Aorta (tissue), 5 donors: ENCODE measurements at places on chromosomes 3 and 15. TPM values are rescaled to one million over a fixed set of nuclear protein-coding genes. Genes with fewer than 3 reads are reported as not detected.

DNA sequence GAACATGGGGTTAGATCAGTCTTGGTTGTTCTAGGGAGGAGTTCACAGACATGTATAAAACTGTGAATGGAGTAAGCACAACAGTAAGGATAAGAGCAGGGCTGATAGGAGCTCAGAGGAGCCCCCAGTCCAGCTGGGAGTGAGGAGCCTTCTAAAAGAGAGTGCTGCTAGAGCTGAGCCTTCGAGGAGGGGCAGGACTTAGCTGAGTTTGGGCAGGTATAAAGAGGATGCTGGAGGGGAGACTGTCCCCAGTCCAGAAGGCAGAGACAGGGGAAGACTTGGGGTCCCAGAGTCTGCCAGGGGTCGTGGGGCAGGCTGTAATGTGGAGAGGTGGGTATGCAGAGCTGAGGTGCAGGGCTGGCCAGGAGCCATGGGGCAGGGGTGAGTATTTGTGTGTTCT is 12.1 kb downstream of the CAND2 start:
- peak; percentile 51 for DNase-seq

MINAR1 gene
- total RNA-seq, result 0.91 TPM

- DNase-seq, result no peak
Measured at GRCh38 chr3:127784865-127785710, 37.2 kb downstream of the MGLL start.

DNA sequence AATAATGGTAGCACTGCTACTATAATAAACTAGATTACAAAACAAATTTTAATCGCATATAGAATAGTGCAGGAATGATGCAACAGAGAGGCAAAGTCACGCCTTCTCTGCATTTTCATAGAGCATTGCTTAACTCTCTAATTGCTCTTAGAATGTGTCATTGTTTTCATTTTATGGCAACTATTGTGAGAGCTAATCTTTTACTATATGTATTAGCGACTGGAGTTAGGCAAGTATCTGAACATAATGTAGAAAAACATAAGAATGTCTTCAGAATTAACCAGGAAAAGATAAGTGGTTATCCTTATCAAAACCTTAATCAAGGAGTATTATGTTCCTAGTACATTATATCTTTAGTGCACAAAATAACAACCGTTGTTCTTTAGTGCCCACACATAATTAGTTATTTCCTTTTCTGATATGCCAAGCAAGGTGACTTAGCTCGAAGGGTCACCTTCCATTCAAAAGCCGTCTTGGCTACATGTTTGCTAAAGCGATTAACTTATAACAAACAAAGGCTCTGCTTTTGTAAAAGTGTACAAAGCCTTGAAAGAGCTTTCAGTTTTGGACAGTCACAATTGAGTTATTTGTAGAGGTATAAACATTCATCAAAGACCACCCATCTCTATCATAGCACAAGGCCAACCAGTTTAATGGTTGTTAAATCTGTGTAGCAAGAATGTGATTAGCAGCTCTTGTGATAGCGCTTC is 1328.9 kb downstream of the ROBO2 start:
- DNase-seq, result no peak

DNA sequence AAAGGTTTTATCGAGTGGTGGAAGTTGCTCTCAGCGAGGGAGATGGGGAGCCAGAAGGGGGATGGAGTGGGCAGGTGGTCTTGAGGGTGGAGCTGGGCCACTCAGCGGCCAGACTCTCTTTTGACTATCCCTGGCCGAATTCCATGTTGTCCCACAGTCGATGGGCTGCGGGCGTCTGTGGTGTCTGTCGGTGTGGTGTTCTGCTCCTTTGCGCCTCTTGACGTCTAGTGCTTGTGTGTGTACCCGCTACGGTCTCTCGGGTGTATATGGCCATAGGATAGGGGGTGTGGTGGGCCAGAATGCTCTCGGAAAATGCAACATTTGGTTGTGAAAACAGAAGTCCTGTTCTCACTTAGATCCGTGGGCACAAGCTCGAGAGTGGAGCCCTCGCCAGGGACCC is 297.0 kb downstream of the CGGBP1 start:
- no peak for DNase-seq

AMT gene
- total RNA-seq, result 3.6 TPM

- DNase-seq, result no peak
Measured at GRCh38 chr3:137163241-137163871, 205.6 kb downstream of the IL20RB start.

CCDC12 gene
- 30.5 TPM for total RNA-seq

- DNase-seq, result no peak
Measured at GRCh38 chr3:60055765-60056164, 1005.9 kb upstream of the CFAP20DC start.

DNA sequence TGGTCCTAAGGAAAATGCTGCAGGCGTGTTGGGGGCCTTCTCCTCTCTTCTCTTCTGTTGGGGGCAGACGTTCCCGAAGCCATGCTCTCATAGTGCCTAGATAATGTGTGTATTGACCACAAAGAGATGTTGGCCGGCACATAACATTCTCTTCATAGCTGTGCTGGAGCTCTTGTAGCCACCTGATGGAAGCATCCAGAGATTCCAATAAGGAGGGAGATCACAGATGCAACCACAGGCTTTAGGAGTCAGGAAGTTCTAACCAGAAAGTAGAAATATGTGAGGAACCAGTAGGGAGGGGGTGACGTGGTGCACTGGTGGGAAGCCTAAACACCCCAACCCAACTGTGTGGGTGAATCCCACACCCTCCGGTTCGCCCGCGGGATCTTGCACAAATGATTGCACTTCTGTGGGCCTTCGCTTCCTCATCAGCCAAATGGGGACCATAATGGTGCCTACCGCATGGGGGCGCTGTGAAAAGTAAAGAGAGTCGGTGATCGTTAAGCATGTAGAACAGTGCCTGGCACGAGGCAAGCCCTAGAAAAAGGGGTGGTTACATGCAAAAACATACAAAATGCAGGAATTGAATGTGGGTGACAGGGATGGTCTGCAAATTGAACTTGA is 87.8 kb downstream of the TOP2B start:
- no peak for DNase-seq

ARHGAP31 gene
- 65.0 TPM for total RNA-seq

GRCh38 chr15:56981160-56981559 is 62.7 kb downstream of the TCF12 start:
- no peak for DNase-seq

GRCh38 chr3:188309437-188310269 is 155.7 kb downstream of the LPP start:
- DNase-seq, result no peak

DNA sequence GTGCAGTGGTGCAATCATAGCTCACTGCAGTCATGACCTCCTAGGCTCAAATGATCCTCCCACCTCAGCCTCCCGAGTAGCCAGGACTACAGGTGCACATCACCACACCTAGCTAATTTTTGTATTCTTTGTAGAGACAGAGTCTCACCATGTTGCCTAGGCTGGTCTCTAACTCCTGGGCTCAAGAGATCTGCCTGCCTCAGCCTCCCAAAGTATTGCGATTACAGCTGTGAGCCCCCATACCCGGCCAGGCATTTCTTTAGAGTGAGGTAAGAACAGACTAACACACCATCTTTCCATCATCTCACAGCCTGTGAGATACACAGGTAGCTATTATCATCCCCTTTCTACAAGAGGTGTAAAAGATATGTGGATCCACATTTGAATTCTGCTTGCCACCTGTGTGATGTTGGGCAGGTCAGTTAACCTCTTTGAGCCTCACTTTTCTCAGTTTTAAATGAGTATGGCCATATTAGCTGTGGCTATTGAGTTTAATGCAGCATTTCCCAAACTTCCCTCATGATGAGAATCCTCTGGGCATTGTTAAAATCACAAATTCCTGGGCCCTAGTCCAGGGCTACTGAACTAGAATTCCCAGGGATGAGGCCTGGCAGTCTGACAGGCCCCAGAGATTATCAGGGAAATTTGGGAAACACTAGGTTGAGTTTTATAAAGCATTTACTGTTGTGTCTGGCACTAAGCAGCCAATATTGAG is 46.0 kb downstream of the ANP32A start:
- DNase-seq, result no peak

OR5K2 gene
- not detected for total RNA-seq

DNA sequence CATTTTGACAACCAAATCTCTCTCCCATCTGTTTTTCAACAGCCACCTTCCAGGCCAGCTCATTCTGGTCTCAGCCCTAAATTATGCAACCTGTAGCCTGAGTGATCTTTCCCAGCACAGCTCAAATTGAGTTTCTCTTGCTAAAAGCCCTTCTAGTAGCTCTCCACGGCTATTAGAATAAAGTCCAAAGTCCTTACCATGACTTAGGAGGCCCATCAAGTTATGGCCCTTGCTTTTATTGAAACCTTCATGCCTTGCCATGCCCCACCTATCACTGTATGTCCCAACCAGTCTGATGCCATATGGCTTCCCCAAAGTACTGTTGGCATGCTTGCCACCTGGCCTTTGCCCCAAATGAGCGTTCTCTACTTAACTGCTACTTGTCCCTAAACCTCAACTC is 303.5 kb upstream of the GADL1 start:
- no peak for DNase-seq

GOLGA8M gene
- 4.3 TPM for total RNA-seq

- no peak for DNase-seq
Measured at GRCh38 chr3:156632601-156633000, 41.8 kb upstream of the TIPARP start.

DNA sequence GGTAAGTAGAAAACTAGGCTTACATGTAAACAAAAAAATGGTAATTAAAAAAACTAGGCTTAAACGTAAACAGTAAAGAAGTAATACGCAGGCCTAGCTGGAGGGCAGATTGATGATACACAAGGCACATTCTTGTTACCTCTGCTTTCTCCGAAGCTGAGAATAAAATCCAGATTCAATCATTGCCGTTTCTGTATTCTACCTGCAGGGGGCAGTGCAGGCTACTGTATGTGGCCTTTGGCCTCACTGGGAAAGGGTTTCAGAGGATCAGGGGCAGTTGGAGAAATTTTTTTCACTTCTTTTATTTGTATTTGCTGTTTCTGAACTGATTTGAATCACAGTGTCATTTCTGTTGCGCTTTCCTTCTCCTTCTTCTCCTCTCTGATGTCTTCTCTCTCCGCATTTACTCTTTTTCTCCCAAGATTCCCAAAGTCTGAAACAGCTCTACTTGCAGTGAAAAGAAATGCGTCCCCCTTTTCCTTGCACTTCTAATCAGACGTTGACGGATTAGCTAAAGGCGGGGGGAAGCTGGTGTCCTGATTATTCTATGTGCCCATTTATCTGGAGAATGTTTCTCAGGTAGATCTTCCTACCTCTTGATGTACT is 67.1 kb upstream of the MCTP2 start:
- no peak for DNase-seq

DNA sequence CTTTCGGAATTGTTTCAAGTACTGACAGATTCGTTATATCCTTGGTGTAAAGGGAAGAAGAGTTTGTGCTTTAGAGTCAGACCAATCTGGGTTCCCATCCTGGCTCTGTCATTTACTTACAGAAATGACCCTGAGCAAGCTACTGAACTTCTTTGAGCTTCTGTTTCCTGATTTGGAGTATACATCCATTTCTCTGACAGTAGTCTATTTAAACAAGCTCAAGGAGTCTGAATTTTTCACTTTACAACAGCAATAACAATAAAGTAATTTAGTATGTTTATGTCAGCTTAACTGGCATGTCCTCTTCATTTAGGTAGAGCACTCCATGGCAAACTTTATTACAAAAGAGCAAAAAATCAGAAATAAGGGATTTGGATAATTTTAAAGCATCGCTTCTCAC is 27.8 kb downstream of the FAM98B start:
- DNase-seq, result no peak

DNA sequence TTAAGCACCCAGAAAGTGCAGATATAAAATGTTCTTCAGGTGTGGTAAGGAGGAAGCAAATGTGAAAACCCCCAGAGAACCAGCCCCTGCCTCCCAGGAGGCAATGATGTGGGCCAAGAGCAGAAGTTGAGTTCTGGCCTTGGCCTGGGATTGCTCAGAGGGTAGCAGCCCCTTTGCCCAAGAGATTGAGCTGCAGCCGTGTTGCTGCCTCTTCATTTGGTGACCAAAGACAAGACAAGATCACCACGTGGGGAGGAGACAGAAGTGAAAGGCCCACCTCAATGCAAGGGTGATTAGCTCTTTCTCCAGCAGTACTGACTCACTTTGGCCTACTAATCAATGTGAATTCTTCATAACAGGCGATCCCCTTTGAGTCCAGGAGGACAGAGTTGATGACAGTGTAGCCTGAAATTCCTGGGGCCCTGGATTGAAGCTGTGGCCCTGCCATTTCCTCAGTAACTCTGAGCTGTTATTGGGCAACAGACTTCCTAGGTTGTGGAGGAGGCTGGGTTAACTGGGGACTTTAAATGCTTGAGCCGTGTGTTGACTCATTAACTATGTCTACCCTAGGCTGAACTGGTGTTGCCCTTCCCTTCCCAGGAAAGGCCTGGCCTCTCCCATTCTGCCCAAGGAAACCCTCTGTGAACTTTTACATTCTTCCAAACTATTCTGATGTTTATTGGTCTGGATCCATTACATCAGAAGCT is 86.5 kb downstream of the ST6GAL1 start:
- no peak for DNase-seq

DNA sequence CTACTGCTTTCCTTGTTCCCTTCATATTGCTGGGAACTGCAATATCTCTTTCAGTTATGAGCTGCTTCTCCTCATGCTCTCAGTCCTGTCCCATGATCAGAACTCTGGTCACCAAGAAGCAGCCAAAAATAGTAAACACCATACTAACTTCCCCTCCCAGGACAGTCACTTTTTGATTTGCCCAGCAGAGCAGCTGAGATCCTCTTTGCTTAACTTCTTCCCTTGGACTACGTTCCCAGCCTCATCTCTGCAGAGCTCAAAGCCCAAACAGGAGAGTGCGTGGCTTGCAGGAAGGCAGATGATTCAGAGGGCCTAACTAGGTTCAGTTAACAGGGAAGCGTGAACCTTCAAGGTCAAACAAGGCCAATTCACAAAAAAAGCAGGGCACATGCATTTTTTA is 153.2 kb downstream of the CTNNB1 start:
- no peak for DNase-seq

GRCh38 chr15:100899601-100900000 is 19.6 kb upstream of the LRRK1 start:
- DNase-seq, result no peak

- DNase-seq, result no peak
Measured at GRCh38 chr15:92733090-92733933, 77.7 kb upstream of the FAM174B start.

LRRC49 gene
- 11.0 TPM for total RNA-seq
